Spinal cord (tissue), 10 donors: ENCODE measurements at places on chromosomes 1 and 21. TPM values are rescaled to one million over a fixed set of nuclear protein-coding genes. Genes with fewer than 3 reads are reported as not detected.

Gene SELENOF
- 202 TPM for total RNA-seq

Gene SH2D5
- total RNA-seq = 4.0 TPM

Gene FAM72A
- total RNA-seq = 4.5 TPM

Gene BTBD19
- total RNA-seq = 3.2 TPM

Gene TAS1R1
- total RNA-seq = 0.40 TPM

Gene C8A
- 0.06 TPM for total RNA-seq

Gene TEKT2
- total RNA-seq = 13.5 TPM

Gene KLHDC9
- 21.8 TPM for total RNA-seq

DNA sequence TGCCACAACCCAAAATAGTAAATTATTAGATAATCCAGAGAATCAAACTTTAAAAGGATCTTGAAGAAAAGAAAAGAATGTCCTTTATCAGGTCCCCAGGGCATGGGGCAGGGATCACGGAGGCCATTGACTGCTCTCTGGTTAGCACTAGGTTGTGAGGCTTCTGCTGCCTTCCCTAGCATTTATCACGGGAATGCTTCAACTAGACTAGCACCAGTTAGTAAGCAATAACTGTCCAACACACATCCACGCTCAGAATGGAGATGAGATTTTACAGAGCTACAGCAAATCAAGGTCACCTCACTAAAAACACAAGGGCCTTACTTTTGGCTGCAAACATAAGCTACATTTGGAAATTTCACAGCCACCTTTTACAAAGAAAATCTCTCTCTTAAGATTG lies 304.0 kb downstream of the NFIA start:
- no peak overlapping the region for H3K27ac ChIP-seq
- no peak overlapping the region for H3K4me3 ChIP-seq
- H3K27me3 ChIP-seq = no peaks in the 10 kb centered on the region
- no peaks in the 10 kb centered on the region for H3K4me1 ChIP-seq

DNA sequence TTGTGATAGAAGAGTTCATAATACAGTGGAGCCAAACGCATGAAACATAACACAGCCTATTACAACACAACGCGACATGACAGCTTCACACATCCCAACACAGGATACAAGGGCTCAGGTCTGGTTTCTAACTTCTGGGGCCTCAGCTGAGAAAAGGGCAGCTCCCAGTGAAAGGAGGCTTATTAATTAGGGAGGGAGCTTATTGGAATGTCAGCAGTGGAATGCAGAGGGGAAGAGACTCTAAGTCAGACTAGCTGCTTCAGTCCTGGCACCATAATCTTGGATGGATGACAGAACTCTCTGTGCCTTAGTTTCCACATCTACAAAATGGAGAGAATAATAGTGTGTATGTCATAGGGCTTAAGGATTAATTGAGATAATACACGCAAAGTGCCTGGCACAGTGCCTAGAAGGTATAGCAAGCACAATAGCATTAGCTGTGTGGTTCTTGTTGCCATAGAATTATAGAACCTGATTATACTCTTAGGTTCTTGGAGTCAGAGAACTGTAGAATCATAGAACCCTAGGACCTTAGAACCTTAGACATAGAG lies 22.7 kb upstream of the SLC2A1 start:
- peaks cover 3% of the 10 kb centered on the region for H3K36me3 ChIP-seq
- H3K27ac ChIP-seq = no peak overlapping the region
- no peak for DNase-seq
- no peaks in the 10 kb centered on the region for H3K27me3 ChIP-seq

DNA sequence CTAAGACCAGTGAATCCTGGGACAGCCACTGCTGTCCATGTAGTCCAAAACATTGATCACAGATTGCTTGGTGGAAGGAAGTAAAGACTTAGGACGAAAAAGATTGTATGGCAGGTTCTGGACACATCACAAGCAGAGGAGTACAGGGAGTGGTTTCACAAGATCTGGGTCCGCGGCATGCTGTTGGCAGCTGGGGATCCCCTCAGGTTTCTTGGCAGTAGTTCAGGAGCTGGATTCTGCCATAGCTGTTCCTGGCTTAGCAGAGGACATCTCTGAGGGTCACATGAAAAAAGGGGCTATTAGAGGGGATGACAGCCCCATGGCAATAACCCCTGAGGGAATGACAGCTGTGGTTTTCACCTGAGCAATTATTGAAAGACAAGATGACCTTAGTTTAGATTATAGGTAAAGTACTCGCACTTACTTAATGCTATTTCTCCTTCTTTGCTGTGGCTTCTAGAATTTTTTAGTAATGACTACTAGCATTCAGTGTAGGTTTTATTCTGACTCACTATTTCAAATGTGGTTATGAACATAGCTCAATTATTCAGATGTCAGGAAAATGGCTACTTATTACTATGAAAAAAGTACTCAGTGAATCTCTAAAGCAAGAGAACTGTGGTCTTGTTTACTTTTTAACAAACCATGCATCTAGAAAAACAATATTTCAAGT lies 8.2 kb downstream of the KRTAP27-1 start:
- H3K4me3 ChIP-seq = no peak overlapping the region
- H3K27me3 ChIP-seq = no peaks in the 10 kb centered on the region
- H3K27ac ChIP-seq = no peak overlapping the region
- no peak for DNase-seq

DNA sequence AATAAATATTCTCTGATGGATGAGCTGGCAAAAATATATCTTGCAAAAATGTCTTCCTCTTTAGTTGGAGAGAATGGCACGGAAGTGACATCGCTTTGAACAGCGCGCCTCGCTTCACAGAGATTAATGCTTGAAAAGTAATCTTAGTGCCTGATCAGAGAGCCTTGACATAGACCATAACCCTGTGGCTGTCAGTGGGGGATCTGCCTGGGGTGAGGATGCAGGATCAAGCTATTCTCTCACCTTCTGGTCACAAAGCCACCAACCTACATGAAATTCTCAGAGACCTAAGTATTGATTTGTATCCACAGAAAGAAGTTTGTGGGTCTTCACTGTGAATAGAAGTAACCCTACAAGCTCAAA lies 492.6 kb downstream of the LMO4 start:
- H3K36me3 ChIP-seq = no peaks in the 10 kb centered on the region
- no peak for DNase-seq
- H3K27ac ChIP-seq = no peak overlapping the region
- no peak overlapping the region for H3K4me3 ChIP-seq
- no peaks in the 10 kb centered on the region for H3K27me3 ChIP-seq

DNA sequence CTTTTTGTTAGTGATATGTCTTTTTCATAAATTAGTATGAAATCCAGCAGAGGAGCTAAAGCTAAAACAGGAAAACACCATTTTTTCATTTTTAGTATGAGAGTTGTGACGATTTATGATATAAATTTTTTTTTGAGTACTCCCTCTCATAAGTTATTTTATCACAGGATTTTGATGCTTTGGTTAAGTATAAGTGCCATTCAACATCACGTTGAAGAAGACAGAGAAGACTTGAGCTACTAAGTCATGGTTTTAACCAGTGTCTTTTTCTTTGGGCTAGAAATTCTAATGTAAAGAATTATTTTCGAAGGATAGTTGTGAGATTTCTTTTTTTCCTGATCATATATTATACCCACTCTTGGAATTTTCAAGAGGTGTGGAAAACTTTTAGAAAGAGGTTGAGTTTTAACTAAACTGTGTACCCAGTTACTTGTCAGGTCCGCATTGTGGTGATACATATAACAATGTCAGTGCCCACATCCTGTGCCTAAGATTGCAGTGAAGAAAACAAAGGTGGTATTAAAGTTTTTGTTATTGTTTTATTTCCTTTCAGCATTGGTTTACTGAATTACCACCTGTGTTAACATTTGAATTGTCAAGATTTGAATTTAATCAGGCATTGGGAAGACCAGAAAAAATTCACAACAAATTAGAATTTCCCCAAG lies 93.8 kb downstream of the USP25 start:
- no peaks in the 10 kb centered on the region for H3K27me3 ChIP-seq
- no peak overlapping the region for H3K27ac ChIP-seq
- H3K4me1 ChIP-seq = no peaks in the 10 kb centered on the region
- no peak overlapping the region for H3K4me3 ChIP-seq
- no peak for DNase-seq

- no peaks in the 10 kb centered on the region for H3K4me1 ChIP-seq
- no peak for DNase-seq
- no peak overlapping the region for H3K27ac ChIP-seq
- H3K27me3 ChIP-seq = no peaks in the 10 kb centered on the region
These were observed 1485.9 kb downstream of the PLA2G4A start for GRCh38 chr1:188314557-188315137.

DNA sequence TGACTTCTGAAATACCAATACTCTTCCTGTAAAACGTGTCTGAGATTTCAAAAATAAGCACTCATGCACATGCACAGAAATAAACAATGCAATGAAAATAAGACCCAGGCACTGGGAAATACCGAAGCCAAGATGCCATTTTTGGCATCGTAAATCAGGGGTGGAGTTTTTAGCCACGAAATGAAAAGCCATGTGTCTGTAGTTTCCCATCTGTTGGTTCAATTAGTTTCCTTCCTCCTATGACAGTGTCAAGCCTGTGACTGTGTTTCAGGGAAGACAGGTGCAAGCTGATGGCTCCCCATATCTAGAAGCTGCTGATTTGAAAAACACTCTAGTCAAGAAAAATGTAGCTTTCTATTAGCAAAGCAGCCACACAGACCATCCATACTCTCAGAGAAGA lies 480.4 kb upstream of the CAMK1G start:
- no peak overlapping the region for H3K27ac ChIP-seq
- no peaks in the 10 kb centered on the region for H3K27me3 ChIP-seq
- no peak for DNase-seq

DNA sequence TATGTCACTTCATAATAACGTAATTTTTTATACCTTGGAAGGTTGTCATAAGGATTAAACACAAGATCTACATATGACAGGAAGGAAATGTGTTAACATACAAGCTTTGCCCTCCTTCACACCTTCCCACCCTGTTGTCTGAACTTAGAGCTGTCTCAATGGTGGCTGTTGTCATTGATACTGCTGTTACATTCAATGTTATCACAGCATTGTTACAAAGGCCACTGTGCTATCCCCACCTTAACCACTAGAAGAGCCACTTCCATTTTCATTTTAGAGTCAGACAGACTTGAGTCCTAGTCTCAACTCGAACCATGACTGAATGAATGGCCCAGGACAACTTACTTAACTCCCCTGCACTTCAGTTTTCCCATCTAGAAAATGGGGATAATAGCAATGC lies 31.2 kb downstream of the TAS1R2 start:
- H3K27me3 ChIP-seq = no peaks in the 10 kb centered on the region
- DNase-seq = no peak
- no peaks in the 10 kb centered on the region for H3K4me1 ChIP-seq

GRCh38 chr1:66809736-66810326 lies 8.8 kb upstream of the INSL5 start:
- DNase-seq = no peak
- no peaks in the 10 kb centered on the region for H3K27me3 ChIP-seq
- no peaks in the 10 kb centered on the region for H3K4me1 ChIP-seq
- H3K4me3 ChIP-seq = no peak overlapping the region

DNA sequence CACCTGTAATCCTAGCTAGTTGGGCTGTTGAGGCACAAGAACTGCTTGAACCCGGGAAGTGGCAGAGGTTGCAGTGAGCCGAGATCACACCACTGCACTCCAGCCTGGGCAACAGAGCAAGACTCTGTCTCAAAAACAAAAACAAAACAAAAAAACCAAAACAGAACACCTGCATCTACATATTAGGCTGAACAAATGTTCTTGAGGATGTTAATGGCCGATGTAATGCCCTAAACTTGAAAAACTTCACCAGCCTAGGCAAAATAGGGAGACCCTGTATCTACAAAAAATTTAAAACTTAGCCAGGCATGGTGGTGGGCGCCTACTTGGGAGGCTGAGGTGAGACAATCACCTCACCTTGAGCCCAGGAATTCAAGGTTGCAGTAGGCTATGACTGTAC lies 17.8 kb downstream of the GPBP1L1 start:
- peaks cover 2% of the 10 kb centered on the region for H3K36me3 ChIP-seq
- no peaks in the 10 kb centered on the region for H3K27me3 ChIP-seq
- no peak overlapping the region for H3K27ac ChIP-seq
- no peaks in the 10 kb centered on the region for H3K4me1 ChIP-seq
- no peak overlapping the region for H3K4me3 ChIP-seq

DNA sequence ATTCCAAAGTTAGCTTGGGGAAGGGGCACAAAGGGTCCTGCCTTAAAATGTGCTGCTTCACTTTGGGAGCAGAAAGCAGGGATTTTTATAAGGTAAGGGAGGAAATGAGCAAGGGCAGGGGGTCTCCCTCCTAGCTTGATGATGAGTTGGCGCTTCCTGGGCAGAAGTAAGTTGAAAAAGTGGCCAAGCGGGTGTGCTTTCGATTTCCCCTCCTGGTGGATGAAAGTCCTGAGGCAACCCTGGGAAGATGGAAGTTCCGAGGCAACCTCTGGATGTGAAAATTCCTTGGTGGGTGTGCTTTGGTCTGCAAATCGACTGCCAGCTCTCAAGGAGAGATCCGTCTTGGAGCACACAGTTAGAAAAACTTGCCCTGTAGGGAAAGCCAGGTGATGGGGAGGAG lies 41.7 kb upstream of the CD2 start:
- H3K4me1 ChIP-seq = peaks cover 9% of the 10 kb centered on the region
- no peaks in the 10 kb centered on the region for H3K36me3 ChIP-seq
- H3K4me3 ChIP-seq = no peak overlapping the region
- H3K27ac ChIP-seq = no peak overlapping the region

- DNase-seq = no peak
- no peaks in the 10 kb centered on the region for H3K36me3 ChIP-seq
- no peak overlapping the region for H3K4me3 ChIP-seq
These were observed 566.9 kb upstream of the ZP4 start for GRCh38 chr1:238457610-238458009.

GRCh38 chr1:23029337-23029736 lies 10.1 kb downstream of the KDM1A start:
- no peak overlapping the region for H3K27ac ChIP-seq
- no peaks in the 10 kb centered on the region for H3K4me1 ChIP-seq
- H3K36me3 ChIP-seq = no peaks in the 10 kb centered on the region
- H3K27me3 ChIP-seq = no peaks in the 10 kb centered on the region
- DNase-seq = no peak

DNA sequence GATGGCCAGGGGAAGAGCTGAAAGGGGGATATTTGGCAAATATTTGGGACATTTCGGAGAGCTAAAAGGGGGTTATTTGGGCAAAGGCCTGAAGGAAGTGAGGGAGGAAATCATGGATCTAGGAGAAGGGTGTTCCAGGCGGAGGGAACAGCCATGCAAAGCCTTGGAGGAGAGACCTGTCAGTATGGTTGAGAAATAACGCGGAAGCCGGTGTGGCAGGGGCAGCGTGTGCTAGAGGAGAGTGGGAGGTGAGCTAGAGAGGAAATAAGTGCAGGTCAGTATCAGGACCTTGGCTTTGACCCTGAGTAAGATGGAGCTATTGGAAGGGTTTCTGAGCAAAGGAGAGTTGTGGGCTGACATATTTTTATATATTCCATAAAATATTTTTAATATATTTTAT lies 3.0 kb downstream of the CTRC start:
- no peaks in the 10 kb centered on the region for H3K4me1 ChIP-seq
- H3K27ac ChIP-seq = no peak overlapping the region
- no peaks in the 10 kb centered on the region for H3K27me3 ChIP-seq
- H3K4me3 ChIP-seq = no peak overlapping the region
- no peaks in the 10 kb centered on the region for H3K36me3 ChIP-seq
- no peak for DNase-seq

GRCh38 chr1:221431068-221431651 lies 310.7 kb downstream of the DUSP10 start:
- H3K4me1 ChIP-seq = no peaks in the 10 kb centered on the region
- no peak overlapping the region for H3K27ac ChIP-seq
- no peaks in the 10 kb centered on the region for H3K36me3 ChIP-seq
- DNase-seq = no peak
- H3K4me3 ChIP-seq = no peak overlapping the region
